CD8-positive, alpha-beta memory T cell (primary cell): ENCODE measurements at places on chromosomes 3 and 15. TPM values are rescaled to one million over a fixed set of nuclear protein-coding genes. Genes with fewer than 3 reads are reported as not detected.

GRCh38 chr3:123568034-123568433 lies 16.8 kb downstream of the HACD2 start:
- DNase-seq = no peak

- DNase-seq = no peak
Measured at GRCh38 chr15:71612397-71612722, 198.0 kb upstream of the NR2E3 start.

GPR62 gene
- not detected for total RNA-seq

UBE2E1 gene
- total RNA-seq = 50.7 TPM
